ENCODE measurements at places on chromosomes 16 and 17. TPM values are rescaled to one million over a fixed set of nuclear protein-coding genes. Genes with fewer than 3 reads are reported as not detected.
A peak's percentile ranks its signal among the peaks of the same experiment; 100 is the strongest.

- no peaks in the 10 kb centered on the region for H3K27me3 ChIP-seq
- no peaks in the 10 kb centered on the region for H3K4me1 ChIP-seq
- no peak for DNase-seq
- no peak overlapping the region for H3K4me3 ChIP-seq
- H3K36me3 ChIP-seq, result no peaks in the 10 kb centered on the region
- no peak overlapping the region for H3K27ac ChIP-seq
Observed at GRCh38 chr17:76151896-76152454, 10.9 kb upstream of the FOXJ1 start.

DNA sequence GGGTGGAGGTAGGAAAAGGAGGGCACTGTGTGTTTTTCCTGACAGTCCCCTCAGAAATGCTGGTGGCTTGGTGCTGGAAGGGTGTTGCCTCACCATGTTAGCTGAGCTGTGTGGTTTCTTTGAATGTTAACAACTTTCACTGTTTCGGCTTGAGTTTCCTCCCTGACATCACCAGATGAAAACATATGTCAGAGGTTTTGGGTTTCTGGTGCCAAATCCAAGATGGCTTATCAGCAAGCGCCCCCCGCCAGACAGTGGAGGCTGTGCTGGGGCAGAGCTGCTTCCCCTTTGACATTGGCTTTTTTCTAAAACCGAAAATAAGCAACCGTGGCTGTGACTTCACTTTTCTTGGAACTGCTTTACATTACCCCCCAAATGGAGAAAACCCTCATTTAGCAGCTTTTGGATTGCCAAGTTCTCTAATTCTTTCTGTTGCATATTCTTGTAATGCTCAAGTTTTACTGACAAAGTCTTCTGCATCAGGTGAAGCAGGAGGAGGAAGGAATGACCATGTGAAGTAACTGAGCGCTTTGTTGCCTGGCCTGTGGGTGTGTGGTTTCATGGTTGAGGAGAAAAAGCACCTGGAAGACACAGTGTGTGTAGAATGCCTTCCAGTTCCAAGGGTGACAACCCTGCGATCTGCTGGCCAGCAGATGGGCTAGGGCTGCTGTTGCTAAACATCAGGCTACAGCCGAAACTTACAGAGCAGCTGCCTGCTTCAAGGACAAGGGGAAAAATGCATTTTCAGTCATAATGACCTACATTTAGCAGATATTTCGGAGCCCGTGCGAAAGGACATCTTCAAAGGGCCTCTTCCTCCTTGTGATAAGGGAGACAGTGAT, 9.7 kb downstream of the RMI2 start:
- no peaks in the 10 kb centered on the region for H3K27me3 ChIP-seq
- no peaks in the 10 kb centered on the region for H3K36me3 ChIP-seq
- DNase-seq, result no peak
- H3K27ac ChIP-seq, result peak overlapping the region; percentile 65

Gene TP53TG3F
- not detected for total RNA-seq

GRCh38 chr16:525123-525519, 2.4 kb upstream of the CAPN15 start:
- peaks cover 11% of the 10 kb centered on the region for H3K36me3 ChIP-seq
- no peak overlapping the region for H3K4me3 ChIP-seq
- H3K4me1 ChIP-seq, result peaks cover 51% of the 10 kb centered on the region

Gene PROCA1
- 1.5 TPM for total RNA-seq

Gene NOD2
- total RNA-seq, result 43.5 TPM

Gene UTS2R
- total RNA-seq, result not detected

Gene FOXN1
- total RNA-seq, result 3.4 TPM

DNA sequence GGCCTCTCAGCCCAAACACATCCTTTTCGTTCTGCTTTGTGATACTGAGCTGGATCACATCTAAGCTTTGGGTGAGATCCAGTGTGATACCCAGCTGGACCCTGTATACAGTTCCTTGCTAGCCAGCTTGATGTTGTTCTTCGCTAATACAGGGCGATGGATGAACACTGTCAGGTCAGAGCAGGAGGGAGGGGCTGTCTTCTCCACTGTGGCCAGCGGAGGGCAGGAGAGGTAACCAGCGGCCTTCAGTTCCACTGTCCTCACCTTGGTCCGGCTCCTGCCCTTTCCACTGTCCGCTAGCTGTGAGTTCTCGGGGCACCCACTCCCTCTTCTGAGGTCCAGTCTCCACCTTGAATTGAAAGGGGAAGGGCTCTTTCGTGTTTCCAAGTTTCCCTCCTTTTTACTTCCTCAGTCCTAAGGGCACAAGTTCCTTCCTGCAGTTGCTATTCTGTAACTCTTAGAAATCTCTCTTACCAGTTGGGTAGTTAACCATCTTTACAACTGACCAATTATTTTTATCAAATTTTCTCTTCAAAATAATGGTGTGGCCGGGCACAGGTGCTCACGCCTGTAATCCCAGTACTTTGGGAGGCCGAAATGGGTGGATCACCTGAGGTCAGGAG, 3.0 kb upstream of the ZNF213 start:
- no peaks in the 10 kb centered on the region for H3K27me3 ChIP-seq
- peaks cover 51% of the 10 kb centered on the region for H3K4me1 ChIP-seq
- DNase-seq, result no peak
- no peak overlapping the region for H3K4me3 ChIP-seq

Gene WNK4
- total RNA-seq, result 1.2 TPM

DNA sequence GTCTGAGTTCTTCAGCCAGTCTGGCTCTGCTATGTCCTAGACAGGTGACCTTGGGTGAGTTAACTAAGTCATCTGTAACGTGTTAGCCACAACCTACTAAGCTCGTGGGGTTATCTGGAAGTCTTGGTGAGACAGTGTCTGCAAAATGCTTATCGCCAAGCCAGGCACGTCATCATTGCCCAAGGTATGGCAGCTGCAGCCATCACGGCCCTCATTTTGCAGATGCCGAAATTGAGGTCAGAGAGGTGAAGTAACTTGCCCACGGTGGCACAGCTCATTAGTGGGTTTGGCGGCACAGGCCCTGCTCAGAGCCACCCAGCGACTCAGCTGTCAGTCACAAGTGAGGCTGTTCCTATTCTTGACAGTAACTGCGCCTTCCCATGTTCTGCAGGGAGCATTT, 79.8 kb downstream of the CMIP start:
- H3K27me3 ChIP-seq, result no peaks in the 10 kb centered on the region
- H3K36me3 ChIP-seq, result no peaks in the 10 kb centered on the region
- DNase-seq, result no peak
- H3K27ac ChIP-seq, result peak overlapping the region; percentile 68
- H3K4me3 ChIP-seq, result no peak overlapping the region

Gene COL1A1
- 171 TPM for total RNA-seq

All from vagina (tissue), 2 donors.